Mesothelial cell of epicardium (in vitro differentiated cells): ENCODE measurements at places on chromosomes 5 and 9. TPM values are rescaled to one million over a fixed set of nuclear protein-coding genes. Genes with fewer than 3 reads are reported as not detected.

The ABLIM3 gene
- total RNA-seq, result 0.24 to 0.27 TPM (median 0.25 TPM) in 3 replicates

The KIF4B gene
- total RNA-seq, result 0.07 to 0.11 TPM in 2 of 3 replicates, not detected in the other

GRCh38 chr5:172904643-172905345 lies 54.4 kb upstream of the RPL26L1 start:
- DNase-seq, result peak; percentile 52
- peaks cover 3% of the 10 kb centered on the region for H3K36me3 ChIP-seq
- H3K27ac ChIP-seq, result peak overlapping the region; percentile 98
- H3K27me3 ChIP-seq, result no peaks in the 10 kb centered on the region
- H3K4me3 ChIP-seq, result no peak overlapping the region
- H3K4me1 ChIP-seq, result peaks cover 80% of the 10 kb centered on the region

DNA sequence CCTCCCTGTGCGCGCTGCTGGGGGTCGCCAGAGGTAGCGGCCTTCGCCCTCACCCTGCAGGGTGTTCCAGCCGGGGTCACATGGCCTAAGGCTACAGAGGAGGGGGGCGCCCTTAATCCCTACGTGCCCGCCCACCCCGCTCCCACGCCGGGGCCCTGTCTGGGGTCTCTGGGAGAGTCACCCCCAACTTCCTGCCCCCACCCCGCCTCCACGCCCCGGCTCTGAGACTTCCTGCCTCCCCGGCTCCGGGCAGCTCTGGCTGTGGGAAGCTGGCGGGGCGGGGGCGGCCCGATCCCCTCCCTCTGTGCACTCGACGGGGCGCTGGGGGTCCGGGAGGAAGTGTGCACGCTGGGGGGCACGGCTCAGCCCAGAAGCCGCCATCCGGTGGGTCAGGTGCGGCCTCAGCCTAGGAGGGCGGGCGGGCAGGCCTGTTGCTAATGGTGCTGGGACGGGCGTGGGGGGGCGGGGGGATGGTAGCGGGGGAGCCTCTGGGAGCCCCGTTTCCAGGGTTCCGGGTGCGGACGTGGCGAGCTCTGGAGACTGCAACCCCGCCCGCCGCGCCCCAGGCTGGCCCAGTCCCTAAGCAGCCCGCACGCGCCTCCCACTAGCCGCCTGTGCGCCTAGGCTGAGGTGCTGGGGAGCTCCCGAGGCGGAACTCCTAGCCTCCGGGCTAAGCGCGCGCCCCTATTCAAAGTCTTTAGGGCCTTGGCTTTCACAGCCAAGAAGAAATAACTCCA lies 61.6 kb downstream of the CXXC5 start:
- H3K4me1 ChIP-seq, result peaks cover 21% of the 10 kb centered on the region
- H3K27me3 ChIP-seq, result peaks cover 6% of the 10 kb centered on the region
- H3K36me3 ChIP-seq, result no peaks in the 10 kb centered on the region
- peak overlapping the region; percentile 59 for H3K27ac ChIP-seq
- no peak for DNase-seq

DNA sequence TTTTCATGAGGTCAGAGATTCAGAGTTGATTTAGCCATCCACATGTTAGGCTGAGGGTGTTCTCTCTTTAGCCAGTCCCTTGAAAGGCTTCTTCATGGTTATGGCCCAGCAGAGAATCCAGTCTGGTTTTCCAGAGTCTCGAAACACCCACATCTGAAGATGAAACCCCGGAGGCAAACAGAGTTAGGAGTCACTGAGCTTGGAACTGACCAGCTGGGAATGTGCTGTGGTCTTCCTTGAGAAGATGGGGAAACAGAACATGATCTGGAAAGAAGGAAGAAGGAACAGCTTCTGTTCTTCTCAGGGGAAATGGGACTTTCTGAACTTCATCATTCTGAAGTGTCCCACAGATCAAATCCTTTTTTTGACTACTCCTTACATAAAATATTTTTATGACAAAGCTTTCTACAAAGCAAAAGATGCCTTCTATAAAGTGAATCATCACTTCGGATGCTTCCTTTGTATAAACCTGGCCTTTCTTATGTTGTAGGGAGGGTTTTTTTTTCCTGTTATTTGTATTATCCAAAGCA lies 45.4 kb downstream of the ZNF618 start:
- H3K36me3 ChIP-seq, result peaks cover 60% of the 10 kb centered on the region
- H3K4me1 ChIP-seq, result no peaks in the 10 kb centered on the region
- no peak overlapping the region for H3K4me3 ChIP-seq
- no peak for DNase-seq
- no peak overlapping the region for H3K27ac ChIP-seq

The FBN2 gene
- total RNA-seq, result 238 to 252 TPM (median 244 TPM) in 3 replicates

The ZNG1E gene
- total RNA-seq, result 52.4 to 54.7 TPM (median 53.7 TPM) in 3 replicates

DNA sequence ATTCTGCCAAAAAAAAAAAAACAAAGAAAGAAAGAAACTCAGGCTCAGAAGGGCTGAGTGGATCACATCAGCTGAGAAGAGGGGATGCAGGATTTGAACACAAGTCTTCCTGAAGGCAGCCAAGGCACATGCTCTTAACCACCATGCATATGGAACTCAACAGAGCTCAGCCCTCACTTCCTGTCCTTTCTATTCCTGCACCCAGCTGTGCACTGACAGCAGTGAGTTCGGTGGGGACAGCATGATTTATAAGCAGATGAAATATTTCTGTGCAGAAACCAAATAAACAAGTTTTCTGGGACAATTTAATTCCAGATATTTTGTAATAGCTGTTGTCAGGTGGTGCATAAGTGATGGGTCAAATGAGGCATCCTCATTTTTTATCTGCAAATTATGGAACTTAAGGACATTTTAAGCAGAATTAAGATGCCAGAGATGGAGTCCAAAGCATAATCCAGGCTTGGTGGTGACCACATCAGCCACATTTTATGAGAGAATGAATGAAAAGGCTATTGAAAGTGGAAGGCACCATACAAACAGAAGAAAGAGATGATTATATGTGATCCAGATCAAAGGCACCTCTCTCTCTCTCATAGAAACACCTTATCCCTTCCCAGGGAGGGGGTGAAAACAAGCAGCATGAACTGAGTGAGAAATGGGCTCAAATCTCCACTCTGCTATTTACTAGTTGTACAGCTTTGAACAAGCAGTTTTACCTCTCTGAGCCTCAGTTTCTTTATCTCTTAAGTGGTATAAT lies 303.6 kb upstream of the MSX2 start:
- H3K4me1 ChIP-seq, result peaks cover 59% of the 10 kb centered on the region
- no peak for DNase-seq
- no peaks in the 10 kb centered on the region for H3K36me3 ChIP-seq
- no peaks in the 10 kb centered on the region for H3K27me3 ChIP-seq

The DMGDH gene
- 1.2 to 2.1 TPM (median 1.8 TPM) in 3 replicates for total RNA-seq

DNA sequence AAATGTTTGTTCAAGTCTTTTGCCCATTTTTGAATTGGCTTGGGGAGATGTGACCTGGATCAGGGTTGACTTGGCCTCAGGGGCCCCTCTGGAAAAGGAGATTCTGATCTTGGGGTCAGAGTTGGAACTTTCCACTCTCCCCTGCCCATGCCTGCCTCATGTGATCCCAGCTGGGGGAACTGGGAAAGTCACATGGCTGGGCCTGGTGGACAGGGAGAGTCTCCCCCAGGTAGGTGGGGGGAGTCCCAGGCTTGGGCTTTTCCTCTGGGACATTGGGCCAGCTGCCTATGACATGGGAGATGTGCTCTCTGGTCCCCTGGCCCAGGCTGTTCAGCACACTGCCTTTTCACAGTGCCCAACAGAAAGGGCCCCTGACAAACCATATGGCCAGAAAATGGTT lies 60.7 kb downstream of the NDST1 start:
- H3K27me3 ChIP-seq, result no peaks in the 10 kb centered on the region
- H3K27ac ChIP-seq, result no peak overlapping the region
- H3K36me3 ChIP-seq, result no peaks in the 10 kb centered on the region
- H3K4me1 ChIP-seq, result peaks cover 10% of the 10 kb centered on the region
- H3K4me3 ChIP-seq, result no peak overlapping the region
